ENCODE measurements at places on chromosomes 11 and 22.

DNA sequence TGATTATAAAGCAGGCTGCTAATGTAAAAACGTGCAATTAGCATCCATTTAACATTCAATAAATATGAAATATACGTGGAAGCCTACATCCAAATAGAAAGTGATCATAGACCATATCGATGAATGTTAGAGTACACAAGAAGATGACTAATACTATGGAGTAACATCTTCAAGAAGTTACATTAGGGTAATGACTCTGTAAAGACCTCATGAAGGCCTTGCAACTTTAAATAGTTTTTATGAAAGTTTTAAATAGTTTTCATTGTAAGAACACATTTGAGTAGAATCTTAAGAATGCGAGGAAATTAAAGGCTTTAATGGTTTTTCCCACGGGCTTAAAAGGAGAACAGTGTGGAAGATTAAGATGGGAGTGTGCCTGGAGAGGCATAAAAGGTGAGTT lies 1.4 kb downstream of the TRIM34 start:
- DNase-seq, result no peak

- DNase-seq, result no peak
Measured at GRCh38 chr11:47398551-47398950, 9.8 kb upstream of the SLC39A13 start.

DNA sequence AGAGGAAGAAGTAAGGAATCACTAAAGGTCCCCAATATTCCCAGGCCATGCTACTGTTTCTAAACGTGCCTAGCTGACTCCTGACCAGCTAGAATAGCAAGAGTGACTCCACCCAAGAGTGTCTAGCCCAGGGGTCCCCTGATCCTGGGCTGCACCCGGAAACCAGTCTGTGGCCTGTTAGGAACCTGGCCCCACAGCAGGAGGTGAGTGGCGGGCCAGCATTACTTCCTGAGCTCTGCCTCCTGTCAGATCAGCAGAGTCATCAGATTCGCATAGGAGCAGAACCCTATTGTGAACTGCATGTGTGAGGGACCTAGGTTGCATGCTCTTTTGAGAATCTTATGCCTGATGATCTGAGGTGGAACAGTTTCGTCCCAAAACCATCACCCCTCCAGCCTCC lies 2.0 kb downstream of the MMP20 start:
- DNase-seq, result no peak

- no peak for DNase-seq
Measured at GRCh38 chr11:24437123-24437522, 59.7 kb upstream of the LUZP2 start.

DNA sequence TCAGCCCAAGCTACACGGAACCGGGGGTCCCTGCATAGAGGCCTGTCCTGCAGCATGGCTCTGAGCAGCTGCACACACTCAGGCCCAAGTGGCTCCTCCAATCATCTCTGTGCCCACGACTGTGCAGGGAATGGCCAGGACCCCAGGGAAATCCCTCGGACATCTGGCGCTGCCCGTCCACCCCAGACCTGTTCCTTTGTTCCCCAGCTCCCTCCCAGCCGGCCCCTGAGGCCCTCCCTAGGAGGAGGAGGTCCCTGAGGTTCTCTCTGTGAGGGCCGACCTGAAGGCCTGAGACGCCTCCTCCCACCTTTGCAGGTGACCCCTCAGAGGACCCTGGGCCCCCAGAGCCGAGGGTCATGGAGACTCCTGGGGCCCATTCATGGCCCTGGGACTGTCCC lies 1.1 kb downstream of the MLC1 start:
- no peak for DNase-seq
